ENCODE measurements at places on chromosomes 12 and 14.

DNA sequence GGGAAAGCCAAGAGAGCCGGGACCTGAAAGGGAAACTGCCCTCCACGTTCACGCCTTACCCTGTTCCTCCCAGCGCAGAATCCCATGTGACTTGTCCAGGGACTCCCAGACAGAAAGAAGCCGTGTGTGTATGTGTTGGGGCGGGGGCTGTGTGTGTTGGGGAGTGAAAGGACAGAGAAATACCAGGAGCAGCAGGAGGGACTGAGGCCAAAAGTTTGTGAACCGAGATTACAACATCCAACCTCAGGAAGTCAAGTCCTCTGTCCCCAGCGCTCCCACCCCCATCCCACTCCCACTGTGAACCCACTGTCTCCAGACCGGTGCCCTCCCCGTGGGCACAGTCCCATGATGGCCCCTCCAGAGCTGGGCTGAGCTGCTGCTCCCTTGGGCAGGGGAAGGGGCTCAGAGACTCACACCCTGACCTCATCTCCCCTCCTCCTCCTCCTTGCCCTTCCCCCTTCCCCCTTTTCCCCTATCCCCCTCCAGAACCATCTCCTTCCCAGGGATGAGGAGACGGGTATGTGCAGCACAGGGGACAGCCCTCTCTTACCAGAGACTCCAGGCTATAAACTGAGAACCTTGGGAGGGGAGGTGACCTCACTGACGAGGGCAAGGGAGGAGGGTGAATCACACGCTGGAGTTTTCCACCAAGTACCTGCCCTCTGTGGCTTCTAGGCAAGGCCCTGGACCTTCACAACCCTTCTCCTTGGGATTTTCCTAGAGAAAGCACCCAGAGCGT lies at the start of gene SLC6A12:
SLC6A12 (minus strand) TSS at position 155 of the 739 bp plus-strand sequence. CDS start 4,171 bp downstream, outside the sequence.
- peak; percentile 21 for DNase-seq

DNA sequence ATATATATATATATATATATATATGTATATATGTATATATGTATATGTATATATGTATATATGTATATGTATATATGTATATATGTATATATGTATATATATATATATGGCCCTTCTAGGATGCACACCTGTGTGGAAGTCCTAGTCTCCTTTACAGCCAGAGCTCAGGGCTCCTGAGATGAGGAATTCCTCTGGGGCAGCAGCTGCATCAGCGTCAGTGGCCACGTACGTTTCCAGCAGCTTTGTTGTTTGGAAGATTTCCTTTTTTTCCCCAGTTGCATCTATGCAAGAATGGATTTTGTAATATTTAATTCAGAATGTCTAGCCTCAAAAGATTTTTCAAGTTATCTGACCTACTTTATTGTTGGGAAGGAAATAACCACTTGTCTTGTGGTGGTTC lies 68.6 kb downstream of the TNFAIP2 start:
- no peak for DNase-seq

GRCh38 chr12:32201976-32202375 lies 95.3 kb downstream of the BICD1 start:
- DNase-seq, result no peak

- no peak for DNase-seq
Measured at GRCh38 chr12:132049876-132050275, 94.2 kb downstream of the DDX51 start.

GRCh38 chr12:29492891-29493290 lies 4.6 kb downstream of the OVCH1 start:
- no peak for DNase-seq

GRCh38 chr12:7856516-7856915 lies 16.2 kb downstream of the SLC2A14 start:
- DNase-seq, result no peak

DNA sequence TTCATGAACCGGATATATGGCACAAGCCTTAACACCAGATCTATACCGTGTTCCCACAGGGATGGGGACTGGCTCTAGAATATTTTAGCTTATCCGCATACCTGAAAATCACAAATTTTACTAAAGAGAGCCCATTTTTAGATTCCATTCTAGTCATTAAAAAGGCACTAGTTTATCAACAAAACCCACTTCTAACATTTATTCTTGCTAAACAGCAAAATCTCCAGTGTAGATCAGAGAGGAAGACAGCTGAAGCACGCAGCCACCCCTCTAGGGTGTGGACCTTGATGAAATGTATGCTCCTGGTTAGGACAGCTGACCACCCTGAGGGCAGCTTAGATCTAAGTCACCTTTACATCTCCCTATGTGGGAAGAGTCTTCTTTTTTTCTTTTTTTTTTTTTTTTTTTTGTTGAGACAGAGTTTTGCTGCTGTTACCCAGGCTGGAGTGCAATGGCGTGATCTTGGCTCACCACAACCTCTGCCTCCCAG lies 62.4 kb downstream of the EID3 start:
- DNase-seq, result no peak

DNA sequence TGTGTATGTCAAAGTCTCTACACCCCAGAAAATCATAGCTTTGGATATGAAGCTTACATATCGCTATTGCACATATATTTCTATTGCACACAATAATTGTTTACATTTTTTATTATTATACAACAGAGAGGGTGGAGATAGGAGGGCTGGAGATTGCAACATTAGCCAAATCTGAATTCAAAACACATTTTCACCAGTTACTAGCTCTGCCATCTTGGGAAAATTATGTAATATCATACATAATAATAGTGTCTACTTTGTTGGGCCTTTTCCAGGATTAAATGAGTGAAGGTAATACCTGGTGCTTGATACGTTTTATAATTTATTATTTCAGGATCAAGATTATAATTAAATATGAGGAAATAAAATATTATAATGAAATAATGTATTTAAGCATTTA lies 507.4 kb upstream of the TBX3 start:
- DNase-seq, result no peak

GRCh38 chr12:66072135-66072534 lies 58.4 kb downstream of the LLPH start:
- DNase-seq, result no peak

GRCh38 chr12:38869036-38869435 lies 36.4 kb downstream of the CPNE8 start:
- DNase-seq, result no peak

DNA sequence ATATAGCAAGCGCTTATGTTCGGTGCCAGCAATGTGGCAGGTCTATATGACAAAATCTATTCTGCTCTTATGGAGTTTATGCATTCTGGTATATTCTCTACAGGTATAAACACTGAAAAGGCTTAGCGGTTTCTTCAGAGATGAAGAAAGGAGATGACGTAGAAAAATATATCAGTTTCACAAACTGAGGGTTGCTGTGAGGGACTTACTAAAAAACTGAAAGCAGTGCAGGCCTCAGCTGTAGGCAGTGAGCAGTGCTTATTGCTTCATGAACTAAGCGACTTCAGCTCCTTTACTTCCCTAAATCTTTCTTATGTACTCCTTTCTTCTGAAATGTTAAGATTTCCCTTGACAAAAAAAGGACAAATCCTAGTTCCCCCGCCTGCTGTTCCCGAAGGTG lies 4.5 kb downstream of the DDX47 start:
- DNase-seq, result no peak

GRCh38 chr12:53798575-53798974 lies 46.8 kb upstream of the CISTR start:
- DNase-seq, result peak; percentile 67

- no peak for DNase-seq
Measured at GRCh38 chr14:59565087-59565486, 11.5 kb downstream of the CCDC175 start.

DNA sequence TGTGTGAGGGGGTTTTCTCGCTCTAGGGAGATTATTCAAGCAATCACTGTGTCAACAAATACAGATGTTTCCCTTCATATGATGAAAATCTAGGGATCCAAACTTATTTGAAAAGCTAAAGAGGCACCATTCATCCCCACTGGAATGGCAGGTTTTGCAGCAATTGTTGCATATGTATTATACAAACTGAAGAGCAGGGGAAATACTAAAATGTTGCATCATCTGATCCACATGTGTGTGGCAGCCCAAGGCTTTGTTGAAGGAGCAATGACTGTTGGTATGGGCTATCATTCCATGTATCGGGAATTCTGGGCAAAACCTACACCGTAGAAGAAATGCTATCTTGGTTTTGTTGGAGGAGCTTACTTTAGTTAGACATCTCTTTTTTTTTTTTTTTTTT lies 4.1 kb upstream of the PRPF40B start:
- DNase-seq, result no peak

GRCh38 chr12:13727707-13728195 lies 253.7 kb downstream of the GRIN2B start:
- DNase-seq, result no peak

DNA sequence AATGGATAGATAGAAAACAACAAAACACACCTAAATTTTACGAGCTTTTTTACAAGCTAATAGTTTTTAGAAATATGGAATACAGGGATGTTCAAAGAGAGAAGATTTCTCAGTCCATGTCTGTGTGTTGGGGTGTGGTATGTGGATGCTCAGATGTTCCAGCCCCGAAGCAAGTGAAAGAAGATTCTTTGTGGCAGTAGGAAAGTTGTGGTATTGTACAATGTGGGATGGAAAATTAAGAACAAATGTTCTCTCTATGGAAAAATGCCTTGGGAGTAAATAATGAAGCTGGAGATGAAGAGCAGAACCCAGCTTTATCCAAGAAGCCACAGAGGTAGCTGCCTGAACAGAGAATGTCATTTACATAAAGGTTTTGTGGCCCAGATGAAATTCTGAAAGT lies 150.3 kb upstream of the PRKD1 start:
- no peak for DNase-seq

- no peak for DNase-seq
Measured at GRCh38 chr14:75628816-75629215, 31.9 kb downstream of the ERG28 start.

GRCh38 chr14:54450535-54450934 lies 9.4 kb upstream of the CNIH1 start:
- peak; percentile 40 for DNase-seq

DNA sequence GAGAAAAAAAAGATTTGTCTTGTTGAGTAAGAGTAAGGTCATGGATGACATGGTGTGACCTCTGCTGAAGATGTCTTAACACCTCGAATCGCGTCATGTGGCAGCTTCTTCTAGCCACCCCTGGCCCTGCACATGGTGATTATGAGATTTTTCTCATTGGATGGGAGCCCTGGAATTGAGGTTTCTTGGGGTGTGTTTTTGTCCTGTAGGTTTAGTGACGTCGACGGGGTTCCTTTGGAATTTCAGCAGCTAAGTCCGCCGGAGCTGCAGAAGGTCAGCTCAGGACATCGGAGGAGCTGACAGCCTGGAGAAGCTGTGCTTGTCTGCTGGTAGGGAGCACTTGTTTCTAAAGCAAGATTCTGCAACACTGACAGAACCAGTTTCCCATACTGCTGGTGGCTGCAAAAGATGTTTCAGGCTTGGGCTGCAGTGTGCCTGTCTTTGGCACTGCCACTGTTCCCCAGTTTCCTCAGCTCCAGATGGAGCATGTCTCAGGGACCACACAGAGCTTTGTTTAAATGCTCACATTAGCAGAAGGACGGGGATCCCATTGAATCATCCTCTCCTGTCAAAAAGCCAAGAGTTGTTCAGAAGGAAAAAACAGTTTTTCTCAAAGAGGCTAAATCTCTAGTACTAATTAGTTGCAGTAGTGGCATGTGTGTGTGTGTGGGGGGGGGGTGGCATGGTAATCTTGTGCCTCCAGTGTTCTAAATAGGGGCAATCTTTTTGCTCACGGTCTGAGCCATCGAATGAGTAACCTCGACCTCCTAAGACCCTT lies 5.2 kb upstream of the FOS start:
- DNase-seq, result peak; percentile 97

DNA sequence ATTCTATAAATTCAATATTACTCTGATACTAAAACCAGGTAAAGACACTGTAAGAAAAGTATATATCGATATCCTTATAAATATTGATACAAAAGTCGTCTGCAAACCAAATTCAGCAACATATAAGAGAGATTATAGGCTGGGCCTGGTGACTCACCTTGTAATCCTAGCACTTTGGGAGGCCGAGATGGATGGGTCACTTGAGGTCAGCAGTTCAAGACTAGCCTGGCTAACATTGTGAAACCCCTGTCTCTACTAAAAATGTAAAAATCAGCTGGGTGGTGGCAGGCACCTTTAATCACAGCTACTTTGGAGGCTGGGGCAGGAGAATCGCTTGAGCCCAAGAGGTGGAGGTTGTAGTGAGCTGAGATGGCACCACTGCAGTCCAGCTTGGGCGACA lies 13.5 kb upstream of the TUBA1C start:
- no peak for DNase-seq

GRCh38 chr12:32534698-32535097 lies 135.3 kb downstream of the FGD4 start:
- DNase-seq, result no peak

GRCh38 chr14:70602254-70602653 lies 1.8 kb upstream of the MED6 start:
- no peak for DNase-seq
